ENCODE measurements at places on chromosomes 5 and 9. TPM values are rescaled to one million over a fixed set of nuclear protein-coding genes. Genes with fewer than 3 reads are reported as not detected.

DNA sequence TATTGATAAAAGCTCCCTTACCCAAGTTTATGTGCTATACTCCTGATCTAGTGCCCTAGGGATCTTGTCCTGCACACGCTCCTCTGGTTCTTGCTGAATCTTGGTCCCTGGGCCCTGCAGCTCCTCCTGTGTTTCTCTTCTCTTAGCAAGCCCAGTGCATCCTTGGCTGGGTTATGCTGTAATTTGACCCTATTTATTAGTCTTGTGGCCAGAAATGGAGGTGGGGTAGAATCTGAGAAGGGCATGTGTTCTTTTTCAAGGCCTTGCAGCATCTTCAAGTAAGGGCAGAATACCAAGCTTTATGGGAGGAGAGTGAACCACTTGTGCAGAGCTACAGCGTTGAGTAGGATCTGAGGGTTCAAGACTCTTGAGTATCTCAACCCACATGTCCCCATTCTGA lies 366.8 kb downstream of the FAM170A start:
- no peak for DNase-seq

DNA sequence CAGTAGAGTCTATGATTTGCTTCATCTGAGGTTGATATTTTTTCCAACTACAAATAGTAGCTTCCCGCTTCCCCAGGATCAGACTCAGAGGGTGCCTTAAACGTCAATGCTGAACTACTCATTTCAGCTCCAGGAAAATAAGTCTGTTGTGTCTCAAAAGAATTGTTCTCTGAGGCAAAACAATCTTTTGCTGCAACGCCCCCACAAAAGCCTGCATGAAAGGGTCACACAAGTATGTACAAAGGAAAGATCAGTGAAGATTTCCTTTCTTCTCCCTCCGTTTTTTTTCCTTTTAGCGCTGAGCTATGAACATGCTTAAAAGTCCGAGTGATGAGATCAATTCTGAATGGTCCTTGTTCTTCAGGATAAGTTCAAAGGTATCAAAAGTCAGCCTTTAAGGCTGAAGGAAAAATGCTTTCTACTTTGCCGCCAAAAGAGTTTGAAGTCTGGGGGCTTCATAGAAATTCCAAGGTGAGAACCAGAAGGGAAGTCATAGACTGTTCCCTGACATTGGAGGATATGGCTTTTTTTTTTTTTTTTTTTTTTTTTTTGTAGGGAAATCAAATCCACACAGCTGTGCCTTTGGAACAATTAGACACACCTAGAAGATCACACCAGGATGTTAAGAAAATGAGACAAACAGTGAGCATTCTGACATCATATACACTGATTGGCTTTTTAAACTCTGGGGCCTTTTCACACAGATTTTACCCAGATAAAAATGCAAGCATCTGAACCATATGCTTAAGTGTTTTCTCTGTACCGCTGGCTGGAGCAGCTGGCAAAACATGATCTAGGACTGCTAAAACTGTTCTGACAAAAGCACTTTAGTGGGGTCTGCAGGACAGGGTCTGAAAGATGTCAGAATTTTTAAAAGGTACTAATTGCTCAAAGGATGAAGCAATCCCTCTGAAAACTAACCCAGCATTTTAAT lies 329.3 kb downstream of the ENC1 start:
- no peak for DNase-seq

GRCh38 chr5:157273131-157273556 lies 7.2 kb downstream of the CYFIP2 start:
- DNase-seq: no peak

DNA sequence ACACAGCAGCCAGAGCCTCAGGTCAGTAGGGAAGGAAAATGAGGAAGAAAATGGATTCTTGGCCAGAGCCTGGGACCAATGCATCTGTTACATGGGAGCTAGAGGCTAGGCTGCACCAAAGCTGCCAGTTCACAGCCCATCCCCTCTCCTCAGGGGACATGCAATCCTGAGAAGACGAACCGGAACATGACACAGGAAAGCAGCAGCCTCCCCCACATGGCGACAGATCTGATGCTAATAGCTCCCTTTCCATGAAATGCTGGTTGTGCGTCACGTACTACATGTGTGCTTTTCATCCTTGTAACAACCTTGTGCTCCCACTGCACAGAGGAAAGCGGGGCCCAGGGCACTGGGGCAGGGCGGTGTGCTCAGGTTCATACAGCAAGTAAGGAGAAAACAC lies 67.5 kb downstream of the PRRT1B start:
- no peak for DNase-seq

Gene APBA1
- 0.11 TPM for total RNA-seq

Measured in activated naive CD8-positive, alpha-beta T cell treated with anti-CD3 and anti-CD28 coated beads, Interleukin-2, amount 10 ng/mL, durations not matched to agents 7 days and 5 days (primary cell).